ENCODE measurements at places on chromosomes 5 and 9.

DNA sequence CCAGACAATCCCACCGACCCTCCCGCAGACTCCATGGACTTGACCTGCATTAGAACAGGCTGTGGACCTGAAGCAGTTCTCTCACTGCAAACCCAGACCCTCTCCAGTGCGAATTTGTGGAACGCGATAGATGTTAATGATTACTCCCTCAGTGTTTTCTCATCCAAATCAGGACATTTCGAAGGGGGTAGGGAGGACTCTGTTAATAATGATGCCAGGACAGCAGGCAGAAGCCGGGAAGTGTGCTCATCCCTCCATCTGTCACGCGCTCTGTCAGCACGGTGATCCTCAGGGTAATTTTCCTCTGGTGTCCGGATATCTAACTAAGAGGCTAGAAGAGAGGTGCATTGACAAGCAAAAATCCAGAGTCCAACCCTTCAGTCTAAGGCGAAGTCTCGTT lies 18.8 kb downstream of the RAPGEF1 start:
- no peak for DNase-seq

DNA sequence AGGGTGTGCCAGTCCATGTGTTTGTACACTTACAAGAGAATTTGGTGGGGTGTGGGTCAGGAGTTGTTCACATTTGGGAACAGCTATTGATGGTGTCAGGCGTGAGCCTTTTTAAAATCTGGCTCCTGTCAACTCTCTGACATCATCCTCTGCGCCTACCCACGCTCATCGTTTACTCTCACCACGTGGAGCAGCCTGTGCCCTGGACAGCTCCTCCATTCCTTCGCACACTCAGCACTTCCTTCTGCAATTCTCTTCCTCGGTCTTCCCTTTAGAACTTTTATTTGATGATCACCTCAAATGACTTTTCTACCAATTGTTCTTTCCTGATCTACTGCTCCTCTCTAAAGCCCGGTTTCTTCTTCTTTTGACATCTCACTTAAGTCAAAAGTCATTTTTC lies 42.1 kb upstream of the GNAQ start:
- no peak for DNase-seq

DNA sequence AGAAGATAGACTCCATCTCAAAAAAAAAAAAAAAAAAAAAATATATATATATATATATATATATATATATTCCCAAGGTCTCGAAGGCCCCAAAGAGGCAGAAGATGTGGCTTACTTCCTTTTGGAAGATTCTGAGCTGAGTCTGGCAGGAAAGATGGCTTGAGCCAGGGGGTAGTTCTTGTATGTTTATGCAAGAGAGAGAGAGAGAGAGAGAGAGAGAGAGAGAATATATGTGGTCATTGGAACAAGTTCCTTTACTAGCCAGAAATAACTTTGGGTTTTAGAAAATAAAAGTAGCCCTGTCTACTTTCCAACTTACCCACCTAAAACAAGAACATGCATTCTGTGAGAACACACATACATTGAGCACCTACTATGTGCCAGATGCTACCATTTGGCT lies 17.6 kb downstream of the NCS1 start:
- no peak for DNase-seq

GRCh38 chr5:174910245-174910737 lies 185.9 kb downstream of the MSX2 start:
- DNase-seq: no peak

- DNase-seq: no peak
Observed at GRCh38 chr5:179762079-179762780, 29.6 kb downstream of the MAML1 start.

GRCh38 chr9:13358128-13358527 lies 78.6 kb upstream of the MPDZ start:
- no peak for DNase-seq

Measured in epithelial cell of proximal tubule (primary cell).